ENCODE measurements at places on chromosomes 11 and 22.

DNA sequence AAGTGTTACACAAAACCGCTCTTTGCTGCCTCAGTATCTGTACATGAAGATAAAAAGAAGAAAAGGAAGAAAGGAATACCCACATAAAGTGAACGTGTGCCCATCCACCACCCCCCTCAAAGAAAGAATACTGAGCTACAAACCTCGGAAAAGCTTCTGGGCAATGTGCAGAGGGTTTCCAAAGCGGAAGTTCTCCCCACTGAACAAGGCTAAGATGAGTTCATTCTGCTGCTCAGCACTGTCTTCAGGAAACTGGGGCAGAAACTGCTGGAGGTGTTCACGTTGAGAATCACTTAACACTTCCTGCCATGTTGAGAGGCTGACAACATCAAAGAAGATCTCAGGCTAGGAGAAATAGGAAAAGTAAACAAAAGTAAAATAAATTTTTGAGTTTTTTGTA, 6.9 kb downstream of the NFRKB start:
- no peak for DNase-seq

DNA sequence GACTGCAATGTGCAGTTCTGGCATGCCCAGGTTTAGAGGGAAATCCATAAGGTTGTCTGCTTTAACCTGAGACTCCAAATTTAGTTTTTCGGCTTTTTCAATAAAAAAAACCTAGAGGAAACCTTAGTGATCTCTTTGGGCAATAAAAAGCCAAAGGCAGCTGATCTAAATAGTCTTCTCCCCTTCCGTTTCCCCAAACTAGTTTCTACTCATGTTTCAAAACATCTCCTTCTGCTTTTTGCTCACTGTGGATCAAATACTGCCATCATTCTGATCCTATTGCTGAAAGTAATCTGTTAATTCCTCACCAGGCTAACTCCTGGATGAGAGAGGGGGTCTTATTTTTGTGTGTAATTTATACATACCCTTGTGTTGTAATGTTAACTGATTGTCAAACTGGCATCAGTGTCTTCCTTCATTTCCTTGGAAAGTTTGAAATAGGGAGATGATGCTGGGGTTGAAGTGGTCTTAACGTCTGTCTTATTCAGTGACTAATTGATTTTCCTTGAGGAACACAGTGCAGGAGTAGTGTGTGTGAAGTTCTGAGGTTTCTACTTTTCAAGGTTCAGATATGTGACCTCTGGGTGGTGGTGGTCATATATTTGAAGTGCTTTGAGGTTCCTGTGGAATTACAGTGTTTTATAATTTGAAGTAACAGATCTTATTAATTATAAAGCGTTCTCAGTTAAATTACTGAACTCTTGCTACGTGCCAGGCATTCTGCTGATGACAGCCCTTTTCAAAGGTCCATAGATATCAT, 55.0 kb downstream of the ARHGAP42 start:
- no peak for DNase-seq

- DNase-seq = no peak
Measured at GRCh38 chr22:37462983-37463382, 23.2 kb downstream of the MFNG start.

DNA sequence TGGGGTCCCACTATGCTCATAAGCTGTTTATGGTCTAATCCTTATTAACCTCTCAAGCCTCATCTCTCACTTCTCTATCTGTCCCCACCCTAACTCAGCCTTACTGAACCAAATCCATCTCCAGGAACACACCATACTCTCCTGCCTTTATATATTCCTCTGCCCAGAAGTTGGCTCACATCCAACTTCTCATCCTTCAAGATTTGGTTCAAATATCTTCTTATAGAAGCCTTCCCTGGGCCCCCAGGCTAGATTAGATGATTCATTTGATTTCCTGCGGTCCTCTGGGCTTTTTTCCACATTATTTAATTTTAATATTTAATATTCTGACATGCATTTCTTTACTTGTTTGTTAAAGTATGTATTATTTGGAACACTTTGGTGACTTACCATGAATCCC, 23.2 kb downstream of the MEI1 start:
- no peak for DNase-seq

- no peak for DNase-seq
Measured at GRCh38 chr11:367956-368413, 1.3 kb upstream of the B4GALNT4 start.

DNA sequence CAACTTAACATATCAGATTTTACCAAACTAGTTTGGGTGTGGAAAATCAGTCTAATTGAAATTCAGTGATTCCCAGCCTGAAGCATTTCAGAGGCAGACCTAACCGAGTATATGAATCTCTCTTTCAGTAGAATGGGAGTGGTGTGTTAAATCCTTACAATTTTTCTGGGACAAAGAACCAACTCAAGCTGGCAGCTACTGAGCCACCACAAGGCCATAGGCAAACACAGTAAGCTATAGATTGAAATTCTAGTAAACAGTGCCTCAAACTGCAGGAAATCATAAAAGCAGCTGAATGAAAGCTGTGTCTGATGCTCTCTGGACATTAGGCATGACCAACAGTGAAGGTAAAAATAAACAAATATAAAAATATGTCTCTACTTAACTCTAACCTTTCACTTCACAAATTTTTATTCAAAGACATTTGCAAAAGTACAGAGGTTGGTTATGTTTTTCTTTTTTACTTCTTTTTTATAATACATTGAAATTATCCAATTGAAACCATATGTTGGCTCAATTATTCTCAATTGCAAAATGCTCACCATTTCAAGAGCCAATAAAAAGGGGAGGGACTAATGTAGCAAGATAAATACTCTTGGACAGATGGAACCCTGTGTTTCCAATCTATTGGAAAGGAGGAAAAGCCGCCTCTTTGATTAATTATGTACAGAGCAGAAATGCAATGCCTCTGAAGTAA, 35.8 kb upstream of the FIBIN start:
- DNase-seq = no peak

DNA sequence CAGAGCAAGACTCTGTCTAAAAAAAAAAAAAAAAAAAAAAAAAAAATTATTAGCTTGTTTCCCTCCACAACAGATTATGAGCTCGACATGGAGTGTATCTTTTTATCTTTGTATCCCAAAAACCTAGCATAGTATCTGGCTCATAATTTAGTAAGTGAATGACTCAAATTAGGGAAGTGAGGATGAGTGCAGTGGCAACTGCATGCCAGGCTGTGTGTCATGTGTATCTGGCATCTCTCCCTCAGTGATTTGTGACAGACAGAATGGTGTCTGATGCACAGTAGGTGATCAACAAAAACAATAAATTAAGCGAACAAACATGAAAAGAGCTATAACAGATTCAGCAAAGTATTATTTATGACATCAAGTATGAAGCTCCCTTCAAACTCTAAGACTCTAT, 7.2 kb downstream of the STK33 start:
- DNase-seq = no peak

GRCh38 chr22:44221710-44222475, 41.2 kb downstream of the PARVG start:
- no peak for DNase-seq

DNA sequence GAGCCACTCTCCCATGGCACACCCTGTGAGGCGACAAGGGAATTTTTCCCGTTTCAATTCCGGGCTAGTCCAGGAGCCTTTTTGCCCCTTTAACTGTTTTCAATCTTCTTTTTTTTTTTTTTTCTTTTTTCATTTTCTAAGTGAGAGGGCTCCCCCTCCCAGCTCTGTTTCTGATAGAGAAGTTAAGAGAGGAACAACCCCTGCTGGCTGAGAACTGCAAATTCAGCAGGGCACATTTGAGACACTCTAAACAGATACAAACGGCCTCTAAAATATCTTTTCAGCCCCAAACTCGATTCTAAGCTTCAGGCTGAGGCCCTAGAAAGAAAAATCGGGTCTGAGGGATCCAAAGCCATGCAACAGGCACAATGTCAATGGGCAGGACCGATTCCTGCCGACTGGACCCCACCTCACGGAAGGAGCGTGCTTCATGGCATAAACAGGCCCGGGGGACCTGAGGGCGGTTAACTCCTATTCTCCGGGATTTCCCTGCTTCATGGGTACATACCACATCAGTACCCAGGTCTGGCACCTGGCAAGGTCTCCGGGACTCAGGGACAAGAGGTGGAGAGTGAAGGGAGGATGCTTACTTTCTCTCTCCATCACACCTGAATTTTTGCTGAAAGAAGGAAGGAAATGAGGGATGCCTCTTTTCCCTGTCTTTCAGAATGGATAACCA, 627.5 kb downstream of the BUD13 start:
- no peak for DNase-seq

DNA sequence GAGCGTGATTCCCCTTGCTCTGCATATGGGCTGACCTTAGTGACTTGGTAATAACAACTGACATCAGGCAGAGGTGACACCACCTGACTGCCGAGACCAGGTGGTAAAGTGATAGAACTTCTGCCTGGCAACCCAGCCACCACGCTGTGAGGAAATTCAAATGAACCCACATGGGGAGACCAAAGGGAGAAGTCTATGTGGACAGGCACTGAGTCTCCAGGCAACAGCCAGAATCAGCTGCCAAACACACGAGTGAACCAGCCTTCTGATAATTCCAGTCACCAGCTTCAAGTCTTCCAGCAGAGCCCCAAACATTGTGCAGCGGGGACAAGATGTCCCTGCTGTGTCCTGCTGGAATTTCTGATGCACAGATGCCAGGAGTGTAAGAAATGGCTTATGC, 29.7 kb downstream of the SPATA19 start:
- no peak for DNase-seq

- no peak for DNase-seq
Measured at GRCh38 chr22:36106910-36107309, 53.6 kb downstream of the APOL3 start.

GRCh38 chr22:39078329-39078728, 1.3 kb downstream of the APOBEC3G start:
- no peak for DNase-seq

DNA sequence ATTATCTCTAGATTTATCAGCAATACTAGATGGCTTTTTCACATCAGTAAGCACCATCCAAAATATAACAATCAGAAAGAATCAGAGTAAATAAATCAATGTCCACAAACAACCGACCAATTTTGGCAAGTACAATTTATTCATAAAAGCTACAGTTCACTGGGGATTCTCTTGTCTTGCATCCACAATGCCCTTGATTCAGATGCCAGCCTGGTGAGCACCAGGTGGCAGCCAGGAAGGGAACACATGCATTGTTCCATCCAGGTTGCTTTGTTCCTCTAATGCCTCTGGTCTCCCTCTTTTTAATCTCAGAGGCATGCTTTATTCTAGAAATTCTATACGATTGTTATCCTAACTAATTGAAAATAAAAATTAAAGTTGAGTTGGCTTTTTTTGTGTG, 242.1 kb upstream of the KIRREL3 start:
- no peak for DNase-seq

DNA sequence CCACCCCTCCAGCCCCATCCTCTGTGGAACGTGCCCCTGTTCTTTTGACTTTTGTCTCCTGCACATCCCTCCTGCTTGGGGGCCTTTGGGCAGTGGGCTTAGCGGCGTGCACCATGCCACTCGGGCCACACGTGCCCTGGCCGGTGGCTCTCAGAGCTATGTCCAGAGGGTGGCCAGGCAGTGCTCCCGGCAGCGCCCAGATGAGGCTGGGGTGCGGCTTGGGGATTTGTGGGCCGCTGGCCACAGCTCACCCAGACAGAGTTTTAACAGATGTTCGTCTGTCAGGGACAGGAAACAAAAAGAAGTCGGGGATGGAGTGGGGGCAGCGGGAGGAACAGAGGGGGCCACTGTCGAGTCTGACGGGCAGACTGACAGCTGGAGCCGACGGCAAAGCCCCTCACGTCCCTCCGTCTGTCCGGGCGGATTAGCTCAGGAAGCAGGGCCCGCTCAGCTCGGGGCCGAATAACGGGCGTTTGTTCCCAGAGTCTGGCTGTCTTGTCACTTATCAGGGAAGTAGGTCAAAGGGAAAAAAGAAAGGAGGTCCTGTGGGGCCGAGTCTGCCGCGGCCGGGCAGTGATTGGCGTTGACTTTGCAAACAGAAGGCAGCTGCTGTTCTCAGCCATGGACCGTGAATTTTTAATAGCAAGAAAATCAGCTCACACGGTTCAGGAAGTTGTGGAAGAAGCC, 61.6 kb downstream of the LRP5 start:
- DNase-seq = no peak

DNA sequence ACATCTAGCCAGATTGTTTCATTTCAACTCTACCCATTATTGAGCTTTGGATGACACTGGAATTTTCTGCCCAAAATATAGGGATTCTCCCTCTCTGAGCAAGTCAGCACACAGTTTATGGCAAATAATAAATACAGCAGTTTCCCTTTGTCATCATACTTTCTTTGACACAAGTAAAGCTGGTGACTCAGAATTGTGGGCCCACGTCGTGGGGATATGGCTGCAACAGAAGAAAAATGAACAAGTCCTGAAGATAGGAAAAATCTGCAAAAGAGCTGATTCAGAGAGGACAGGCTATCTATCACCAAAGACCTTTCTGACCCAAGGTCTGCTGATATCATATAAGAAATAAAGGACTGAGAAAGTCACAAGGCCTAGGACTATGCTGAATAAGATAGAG, 236.3 kb upstream of the ZC3H12C start:
- no peak for DNase-seq

GRCh38 chr11:38759394-38759793, 2161.4 kb upstream of the RAG2 start:
- DNase-seq = no peak

DNA sequence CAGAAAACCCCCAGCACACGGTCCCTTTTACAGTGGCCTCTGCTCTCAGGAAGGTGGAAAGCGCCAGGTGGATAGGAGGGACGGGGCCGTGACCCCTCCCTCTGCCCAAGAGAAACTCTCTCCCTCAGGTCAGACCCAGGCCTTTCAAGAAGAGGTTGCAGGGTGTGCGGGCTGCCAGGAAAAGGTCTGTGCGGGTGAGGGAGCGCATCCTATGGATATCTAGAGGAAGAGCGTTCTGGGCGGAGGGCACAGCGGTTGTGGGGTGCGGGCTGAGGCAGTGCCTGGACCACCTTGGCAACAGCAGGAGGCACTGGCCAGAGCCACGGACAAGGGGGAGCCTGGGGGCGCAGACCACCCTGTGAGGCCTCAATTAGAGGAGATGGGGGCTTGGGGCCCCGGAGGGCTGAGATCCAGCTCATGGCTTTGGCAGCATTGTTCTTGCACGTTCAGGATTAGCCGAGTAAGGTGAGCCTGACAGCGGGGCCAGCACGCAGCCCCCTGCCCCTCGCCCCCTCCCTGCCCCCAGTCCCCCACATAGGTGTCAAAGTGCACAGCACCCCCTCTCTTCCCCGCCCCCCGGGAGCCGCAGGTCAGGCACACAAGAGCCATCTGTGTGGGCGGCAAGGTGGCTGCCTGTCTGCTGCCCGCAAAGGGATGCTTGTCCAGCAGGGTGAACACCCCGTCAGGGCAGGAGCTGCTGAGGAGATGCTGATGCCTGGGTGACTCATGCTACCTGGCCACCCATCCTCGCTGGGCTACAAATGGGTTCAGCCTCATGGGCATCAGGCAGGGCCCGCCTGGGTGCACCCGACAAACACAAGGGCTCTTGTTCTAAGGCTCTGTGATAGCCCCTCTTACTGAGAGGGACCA, 92.8 kb upstream of the KCNQ1OT1 start:
- DNase-seq = no peak
